Suprapubic skin (tissue), 4 donors: ENCODE measurements at places on chromosomes 2 and 18. TPM values are rescaled to one million over a fixed set of nuclear protein-coding genes. Genes with fewer than 3 reads are reported as not detected.

DNA sequence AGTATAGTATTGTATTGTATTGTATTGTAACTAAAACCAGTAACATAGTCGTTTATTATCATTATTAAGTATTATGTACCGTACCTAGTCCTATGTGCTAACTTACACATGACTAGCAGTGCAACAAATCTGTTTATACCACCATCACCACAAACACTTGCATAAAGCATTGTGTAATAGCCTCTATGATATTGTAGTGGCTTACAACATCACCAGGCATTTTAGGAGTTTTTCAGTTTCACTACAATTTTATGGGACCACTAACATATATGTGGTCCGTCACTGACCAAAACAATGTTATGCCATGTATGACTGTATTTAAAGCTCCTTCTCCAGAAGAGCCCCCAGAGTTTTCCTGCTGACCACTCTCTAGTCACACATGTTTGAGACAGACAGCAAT, 306.2 kb downstream of the SETBP1 start:
- no peaks in the 10 kb centered on the region for H3K4me1 ChIP-seq
- H3K27me3 ChIP-seq = no peaks in the 10 kb centered on the region
- no peak overlapping the region for H3K27ac ChIP-seq
- H3K36me3 ChIP-seq = no peaks in the 10 kb centered on the region
- no peak overlapping the region for H3K4me3 ChIP-seq
- DNase-seq = no peak

DNA sequence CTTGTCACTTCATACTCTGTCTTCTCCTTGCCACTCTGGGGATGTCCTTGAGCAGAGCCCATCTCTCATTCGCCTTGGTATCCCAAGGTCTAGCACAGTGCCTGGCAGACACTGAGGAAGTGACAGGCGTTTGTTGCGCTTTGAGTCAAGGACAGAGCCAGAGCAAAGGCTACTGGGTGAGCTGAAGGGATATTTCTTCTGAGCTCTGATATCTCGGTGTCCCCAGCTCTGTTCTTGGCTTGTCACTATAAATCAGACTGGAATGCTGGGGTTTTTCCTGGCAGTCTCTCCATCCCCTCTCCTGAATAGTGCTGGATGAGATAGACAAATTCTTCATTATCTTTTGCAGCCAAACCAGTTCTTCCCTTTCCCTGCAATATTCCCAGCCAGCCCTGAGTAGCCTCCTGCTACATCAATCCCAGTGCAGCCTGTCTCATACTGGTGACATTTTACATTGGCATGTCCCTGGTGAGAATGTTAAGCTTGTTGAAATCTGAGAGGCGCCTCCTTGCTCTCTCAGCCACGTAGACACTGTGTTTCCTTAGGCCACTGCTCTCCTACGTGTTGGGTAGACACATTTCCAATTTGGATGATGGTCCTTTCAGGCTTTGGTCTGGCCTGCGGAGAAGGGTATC, 61.7 kb downstream of the CTIF start:
- DNase-seq = no peak
- H3K4me1 ChIP-seq = no peaks in the 10 kb centered on the region
- H3K4me3 ChIP-seq = no peak overlapping the region
- no peak overlapping the region for H3K27ac ChIP-seq
- H3K36me3 ChIP-seq = no peaks in the 10 kb centered on the region

Gene CNGA3
- not detected for total RNA-seq

DNA sequence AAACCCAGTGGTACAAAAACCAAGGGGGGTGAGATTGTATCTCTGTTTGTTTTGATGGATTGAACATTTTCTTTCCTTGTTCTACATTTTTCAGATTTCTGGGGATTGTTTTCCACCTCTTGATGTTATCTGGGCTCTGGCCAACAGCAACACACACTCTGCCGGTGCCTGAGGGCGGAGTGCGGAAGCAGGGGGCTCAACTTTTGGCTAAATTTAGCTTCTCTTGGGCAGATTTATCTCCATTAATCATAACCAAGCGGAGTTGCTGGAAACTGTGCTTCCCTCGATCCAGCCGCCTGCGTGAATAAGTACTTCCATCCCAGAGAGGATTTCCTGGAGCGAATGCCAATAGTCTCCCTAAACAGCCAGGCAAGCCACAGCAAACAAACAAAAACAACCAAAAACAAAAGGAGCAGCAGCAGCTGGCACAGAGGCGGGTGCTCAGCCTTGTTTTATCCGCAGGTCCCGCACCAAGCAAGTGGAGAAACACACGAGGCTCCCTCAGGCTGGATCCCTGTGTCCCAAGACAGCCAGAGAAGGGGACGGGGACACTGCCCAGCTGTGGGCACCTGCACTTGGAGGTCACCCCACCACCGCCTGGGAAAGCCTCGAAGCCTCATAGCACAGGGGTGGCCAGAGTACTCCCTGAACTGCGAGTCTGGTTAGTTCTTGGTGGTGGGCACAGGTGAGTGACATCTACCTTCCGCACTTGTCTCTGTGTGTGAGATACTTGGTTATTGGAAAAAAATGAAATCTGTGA, 143.4 kb downstream of the NDUFA10 start:
- peaks cover 8% of the 10 kb centered on the region for H3K4me1 ChIP-seq
- H3K27me3 ChIP-seq = no peaks in the 10 kb centered on the region
- no peak overlapping the region for H3K4me3 ChIP-seq
- H3K36me3 ChIP-seq = no peaks in the 10 kb centered on the region

Gene AP1S3
- total RNA-seq = 2.7 TPM

- no peaks in the 10 kb centered on the region for H3K4me1 ChIP-seq
- H3K4me3 ChIP-seq = no peak overlapping the region
- DNase-seq = no peak
- H3K27me3 ChIP-seq = no peaks in the 10 kb centered on the region
- H3K36me3 ChIP-seq = no peaks in the 10 kb centered on the region
- no peak overlapping the region for H3K27ac ChIP-seq
These were observed 492.7 kb upstream of the DDX18 start for GRCh38 chr2:117321816-117322215.

- H3K36me3 ChIP-seq = no peaks in the 10 kb centered on the region
- peak overlapping the region; percentile 81 for H3K4me3 ChIP-seq
- peaks cover 37% of the 10 kb centered on the region for H3K4me1 ChIP-seq
- H3K27me3 ChIP-seq = no peaks in the 10 kb centered on the region
- no peak for DNase-seq
These were observed 693 bp downstream of the UBE2F start for GRCh38 chr2:237967463-237967951.
